Mesenchymal stem cell (in vitro differentiated cells and primary cell): ENCODE measurements at places on chromosomes 12 and 14.
A peak's percentile ranks its signal among the peaks of the same experiment; 100 is the strongest.

DNA sequence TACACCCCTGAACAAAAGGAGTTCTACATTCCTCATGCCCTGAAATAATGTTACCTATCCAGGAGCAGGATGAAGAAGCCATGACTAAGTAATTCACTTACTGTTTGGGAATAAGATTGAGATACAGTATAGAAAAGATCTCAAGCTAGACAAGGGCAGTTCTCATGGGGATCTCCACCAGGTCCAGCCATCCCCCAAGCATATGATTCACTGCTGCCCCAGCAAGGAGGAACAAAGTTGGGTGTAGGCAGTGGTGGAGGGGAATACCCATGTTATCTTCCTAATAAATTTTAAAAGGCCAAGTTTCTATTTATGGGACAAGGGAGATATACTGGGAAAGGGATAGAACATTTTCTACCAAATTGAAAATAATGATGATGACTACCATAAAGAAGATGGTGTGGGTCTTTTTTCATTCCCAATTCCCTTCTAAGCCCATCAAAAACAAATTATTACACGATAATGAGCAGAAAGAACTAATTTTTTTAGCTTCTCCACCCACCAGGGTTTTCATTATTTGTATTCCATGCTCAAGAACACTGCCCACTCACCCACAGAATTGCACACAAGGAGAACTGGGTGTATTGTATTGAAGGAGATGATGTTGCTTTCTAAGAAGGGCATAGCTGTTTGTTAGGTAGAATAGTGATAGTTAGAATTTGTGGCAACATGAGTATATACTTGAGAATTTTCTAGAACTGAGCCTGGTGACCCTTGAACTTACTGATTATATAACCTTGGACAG is 204.6 kb downstream of the BTG1 start:
- no peak for DNase-seq
- no peak overlapping the region for H3K27ac ChIP-seq
- no peak overlapping the region for H3K4me3 ChIP-seq
- no peaks in the 10 kb centered on the region for H3K4me1 ChIP-seq

GRCh38 chr14:87745507-87746118 is 247.4 kb downstream of the GALC start:
- H3K4me1 ChIP-seq = peaks cover 2% of the 10 kb centered on the region
- no peak overlapping the region for H3K27ac ChIP-seq
- peak; percentile 27 for DNase-seq
- H3K27me3 ChIP-seq = no peaks in the 10 kb centered on the region
- H3K36me3 ChIP-seq = no peaks in the 10 kb centered on the region

DNA sequence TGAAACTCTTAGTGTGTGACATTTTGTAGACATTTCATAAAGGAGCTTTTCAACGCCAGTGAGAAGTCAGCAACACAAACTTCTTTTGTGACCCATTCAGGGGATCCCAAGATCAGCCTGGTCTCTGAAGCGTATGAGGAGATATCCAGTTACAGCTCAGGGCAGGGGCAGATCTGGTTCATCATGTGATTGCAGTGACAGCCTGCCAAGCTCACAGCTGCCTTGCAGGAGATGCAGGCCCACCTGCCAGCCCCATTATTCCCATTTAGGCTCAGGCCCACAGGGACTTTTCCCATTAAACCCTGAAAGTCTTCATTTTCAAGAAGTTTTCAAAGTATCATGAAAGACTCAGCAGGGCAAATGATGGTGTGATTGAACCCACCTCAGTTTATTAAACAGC is 38.3 kb downstream of the SRGAP1 start:
- H3K27ac ChIP-seq = no peak overlapping the region
- H3K4me3 ChIP-seq = no peak overlapping the region
- H3K36me3 ChIP-seq = peaks cover 3% of the 10 kb centered on the region
- H3K27me3 ChIP-seq = no peaks in the 10 kb centered on the region

- H3K4me1 ChIP-seq = peaks cover 6% of the 10 kb centered on the region
- no peaks in the 10 kb centered on the region for H3K36me3 ChIP-seq
- H3K4me3 ChIP-seq = peak overlapping the region; percentile 99
- DNase-seq = peak; percentile 62
- peak overlapping the region; percentile 82 for H3K27ac ChIP-seq
- H3K27me3 ChIP-seq = no peaks in the 10 kb centered on the region
These were observed 608 bp downstream of the PTGES3 start for GRCh38 chr12:56687223-56688128.

GRCh38 chr14:28130610-28131284 is 635.8 kb upstream of the FOXG1 start:
- H3K4me1 ChIP-seq = no peaks in the 10 kb centered on the region
- H3K36me3 ChIP-seq = no peaks in the 10 kb centered on the region
- no peak overlapping the region for H3K4me3 ChIP-seq
- H3K27me3 ChIP-seq = no peaks in the 10 kb centered on the region
- no peak overlapping the region for H3K27ac ChIP-seq

GRCh38 chr12:48969833-48970701 is 1.5 kb downstream of the WNT10B start:
- H3K4me3 ChIP-seq = peak overlapping the region; percentile 41
- no peak overlapping the region for H3K27ac ChIP-seq
- H3K4me1 ChIP-seq = peaks cover 38% of the 10 kb centered on the region
- H3K36me3 ChIP-seq = no peaks in the 10 kb centered on the region

DNA sequence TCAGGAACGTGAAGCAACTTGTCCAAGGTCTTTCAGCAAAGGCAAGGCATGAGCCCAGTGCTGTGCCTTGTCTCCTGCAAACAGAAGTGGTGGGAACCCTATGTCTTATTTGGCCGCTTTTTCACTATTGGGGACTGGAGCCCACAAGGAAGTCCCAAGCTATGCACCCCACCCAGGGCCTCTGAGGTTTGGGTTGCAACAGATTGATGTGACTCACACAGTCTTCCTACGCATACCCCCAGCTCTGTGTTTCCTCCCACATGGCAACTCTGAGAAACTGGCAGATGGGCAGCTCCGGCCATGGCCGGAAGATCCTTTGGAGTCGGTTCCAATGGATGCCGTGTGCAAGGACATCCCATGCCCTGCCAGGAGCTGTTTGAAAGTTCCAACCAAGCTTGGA is 28.3 kb upstream of the CMKLR1 start:
- H3K4me1 ChIP-seq = peaks cover 9% of the 10 kb centered on the region
- no peak for DNase-seq
- H3K4me3 ChIP-seq = no peak overlapping the region
- no peaks in the 10 kb centered on the region for H3K36me3 ChIP-seq

DNA sequence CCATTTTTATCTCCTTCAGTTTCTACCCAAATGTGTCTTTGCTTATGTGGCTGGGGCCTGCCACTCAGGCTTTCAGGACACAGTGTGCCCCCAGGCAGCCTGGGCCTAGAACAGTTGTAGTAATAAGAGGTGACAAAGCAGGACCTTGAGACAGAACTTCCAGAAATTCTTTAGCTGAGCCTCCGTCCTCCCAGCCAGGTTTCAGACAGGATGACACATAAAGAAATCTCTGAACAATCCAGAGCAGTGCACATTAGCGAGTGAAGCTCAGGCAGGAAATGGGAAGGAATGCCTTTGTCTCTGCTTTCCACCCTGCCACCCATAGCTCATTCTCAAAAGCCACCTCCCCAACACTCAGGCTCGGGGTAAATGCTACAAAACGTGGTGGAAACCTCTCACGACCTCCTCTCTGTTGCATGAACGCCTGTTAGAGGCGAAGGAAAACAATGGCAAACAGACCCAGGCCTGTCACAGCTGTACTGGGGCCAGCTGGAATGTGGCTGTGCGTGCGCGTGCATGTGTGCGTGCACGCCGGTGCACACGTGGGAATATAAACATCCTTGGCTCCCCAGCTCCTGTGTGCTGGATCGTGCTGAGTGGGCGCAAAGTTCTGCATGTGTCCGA is 286.7 kb downstream of the ZFP36L1 start:
- peak overlapping the region; percentile 18 for H3K27ac ChIP-seq
- DNase-seq = peak; percentile 56
- no peak overlapping the region for H3K4me3 ChIP-seq
- H3K4me1 ChIP-seq = peaks cover 11% of the 10 kb centered on the region
- H3K27me3 ChIP-seq = no peaks in the 10 kb centered on the region

GRCh38 chr12:106446419-106447092 is 89.0 kb downstream of the POLR3B start:
- H3K4me3 ChIP-seq = no peak overlapping the region
- H3K36me3 ChIP-seq = peaks cover 34% of the 10 kb centered on the region
- no peak for DNase-seq
- H3K4me1 ChIP-seq = no peaks in the 10 kb centered on the region

DNA sequence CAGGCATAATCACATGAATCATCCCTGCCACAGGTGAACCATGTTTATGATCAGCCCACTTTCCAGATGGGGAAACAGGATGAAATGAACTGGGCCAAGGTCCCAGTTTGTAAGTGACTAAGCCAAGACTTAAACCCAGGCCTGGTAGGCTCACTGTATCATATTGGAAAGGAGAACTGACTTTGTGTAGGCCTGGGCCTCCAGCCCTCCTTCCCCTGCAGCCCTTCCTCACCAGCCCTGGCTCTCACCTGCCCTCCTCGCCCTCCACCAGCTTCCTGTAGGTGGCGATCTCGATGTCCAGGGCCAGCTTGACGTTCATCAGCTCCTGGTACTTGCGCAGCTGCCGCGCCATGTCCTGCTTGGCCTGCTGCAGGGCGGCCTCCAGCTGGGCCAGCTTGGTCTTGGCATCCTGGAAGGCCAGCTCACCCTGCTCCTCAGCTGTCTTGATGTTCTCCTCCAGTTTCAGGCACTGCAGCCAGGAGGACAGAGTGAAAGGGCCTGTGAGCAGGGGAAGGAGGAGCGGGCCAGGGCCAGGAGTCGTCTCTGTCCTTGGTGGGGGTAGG is 19.8 kb downstream of the KRT80 start:
- no peak overlapping the region for H3K4me3 ChIP-seq
- peaks cover 24% of the 10 kb centered on the region for H3K4me1 ChIP-seq
- no peak for DNase-seq
- peaks cover 14% of the 10 kb centered on the region for H3K36me3 ChIP-seq
- H3K27ac ChIP-seq = no peak overlapping the region

- H3K4me1 ChIP-seq = peaks cover 22% of the 10 kb centered on the region
- peaks cover 7% of the 10 kb centered on the region for H3K36me3 ChIP-seq
- DNase-seq = no peak
- H3K27ac ChIP-seq = no peak overlapping the region
- peaks cover 69% of the 10 kb centered on the region for H3K27me3 ChIP-seq
- peak overlapping the region; percentile 17 for H3K4me3 ChIP-seq
These were observed 2.4 kb downstream of the CCDC177 start for GRCh38 chr14:69572030-69572840.

DNA sequence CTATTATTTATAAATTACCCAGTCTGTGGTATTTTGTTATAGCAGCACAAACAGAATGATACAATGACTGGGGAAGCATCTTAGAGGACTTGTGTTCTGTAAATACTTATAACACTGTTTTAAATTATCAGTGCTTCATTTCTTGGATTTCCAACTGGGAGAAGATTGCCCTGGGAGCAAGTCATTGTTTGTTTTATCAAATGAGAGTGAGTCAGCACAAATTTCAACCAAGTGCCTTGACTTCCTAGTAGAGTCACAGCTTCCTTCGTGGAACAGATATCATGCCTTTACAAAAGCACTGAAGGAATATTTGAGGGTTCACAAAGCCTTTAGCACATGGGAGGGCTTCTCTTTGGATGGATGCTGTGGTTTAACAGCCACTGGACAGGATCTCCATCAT is 234.1 kb downstream of the KTN1 start:
- peaks cover 2% of the 10 kb centered on the region for H3K4me1 ChIP-seq
- H3K27me3 ChIP-seq = no peaks in the 10 kb centered on the region
- H3K27ac ChIP-seq = no peak overlapping the region

GRCh38 chr12:82651489-82651888 is 35.2 kb upstream of the TMTC2 start:
- H3K4me3 ChIP-seq = no peak overlapping the region
- H3K36me3 ChIP-seq = no peaks in the 10 kb centered on the region
- H3K27me3 ChIP-seq = no peaks in the 10 kb centered on the region

GRCh38 chr14:30808576-30808975 is 65.8 kb upstream of the COCH start:
- no peaks in the 10 kb centered on the region for H3K4me1 ChIP-seq
- H3K4me3 ChIP-seq = no peak overlapping the region
- H3K27ac ChIP-seq = no peak overlapping the region
- no peak for DNase-seq
- no peaks in the 10 kb centered on the region for H3K27me3 ChIP-seq

DNA sequence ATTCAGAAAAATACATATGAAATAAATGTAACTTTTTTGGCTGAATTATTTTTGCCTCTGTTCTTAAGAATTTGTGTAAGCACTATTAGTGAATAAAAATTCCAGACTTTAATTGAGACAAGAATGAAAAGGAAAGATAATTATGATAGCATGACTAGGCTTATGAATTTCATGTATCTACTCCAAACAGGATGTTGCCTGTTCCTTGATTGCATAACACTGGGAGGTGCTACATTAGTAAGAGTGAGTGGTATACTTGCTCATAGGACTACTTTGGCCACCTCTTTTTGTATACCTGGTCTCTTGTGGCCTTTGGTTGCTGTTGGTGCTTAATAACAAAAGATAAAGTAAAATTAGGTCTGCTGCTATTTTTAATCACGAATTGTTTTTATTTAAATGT is 112.8 kb downstream of the NAV3 start:
- no peaks in the 10 kb centered on the region for H3K27me3 ChIP-seq
- H3K4me1 ChIP-seq = peaks cover 3% of the 10 kb centered on the region
- DNase-seq = peak; percentile 71
- no peak overlapping the region for H3K27ac ChIP-seq
- peaks cover 12% of the 10 kb centered on the region for H3K36me3 ChIP-seq

GRCh38 chr14:73295198-73295796 is 58.0 kb downstream of the PAPLN start:
- H3K27ac ChIP-seq = no peak overlapping the region
- peaks cover 8% of the 10 kb centered on the region for H3K36me3 ChIP-seq
- H3K4me1 ChIP-seq = peaks cover 4% of the 10 kb centered on the region
- no peaks in the 10 kb centered on the region for H3K27me3 ChIP-seq
- no peak overlapping the region for H3K4me3 ChIP-seq

- no peak for DNase-seq
- no peaks in the 10 kb centered on the region for H3K36me3 ChIP-seq
- no peak overlapping the region for H3K27ac ChIP-seq
These were observed 97.1 kb upstream of the PRICKLE1 start for GRCh38 chr12:42686514-42687172.

DNA sequence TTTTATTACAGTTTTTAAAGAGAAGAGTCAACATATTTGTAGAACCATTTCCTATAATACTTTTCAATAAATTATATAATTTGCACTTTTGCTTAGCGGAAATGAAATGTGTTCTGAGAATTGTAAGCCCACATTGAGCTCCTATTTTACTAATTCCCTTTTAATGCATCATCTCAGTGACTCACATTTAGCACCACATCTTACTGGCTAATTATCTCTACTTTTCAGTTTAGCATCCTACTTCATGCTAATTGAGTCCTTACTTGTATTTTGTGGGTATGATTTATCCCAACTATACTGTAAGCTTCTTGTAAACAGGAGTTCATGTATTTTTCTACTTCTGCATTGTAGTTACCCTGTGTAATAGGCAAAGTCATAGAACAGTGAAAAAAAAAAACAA is 67.5 kb downstream of the TMX1 start:
- H3K27ac ChIP-seq = no peak overlapping the region
- DNase-seq = no peak
- H3K36me3 ChIP-seq = no peaks in the 10 kb centered on the region
- H3K4me1 ChIP-seq = peaks cover 10% of the 10 kb centered on the region

GRCh38 chr12:20123465-20123864 is 244.9 kb upstream of the PDE3A start:
- no peak for DNase-seq
- H3K36me3 ChIP-seq = no peaks in the 10 kb centered on the region
- no peak overlapping the region for H3K27ac ChIP-seq
- no peak overlapping the region for H3K4me3 ChIP-seq

- no peak overlapping the region for H3K4me3 ChIP-seq
- no peak for DNase-seq
- peaks cover 21% of the 10 kb centered on the region for H3K27me3 ChIP-seq
- H3K27ac ChIP-seq = no peak overlapping the region
- H3K4me1 ChIP-seq = peaks cover 80% of the 10 kb centered on the region
These were observed 31.6 kb downstream of the CCDC85C start for GRCh38 chr14:99572173-99572999.

- H3K36me3 ChIP-seq = no peaks in the 10 kb centered on the region
- no peaks in the 10 kb centered on the region for H3K27me3 ChIP-seq
- no peak overlapping the region for H3K4me3 ChIP-seq
These were observed 349.8 kb downstream of the TMEM121 start for GRCh38 chr14:105876158-105876557.
